Activated CD8-positive, alpha-beta memory T cell treated with anti-CD3 and anti-CD28 coated beads for 48 hours (primary cell): ENCODE measurements at places on chromosomes 4 and X.

DNA sequence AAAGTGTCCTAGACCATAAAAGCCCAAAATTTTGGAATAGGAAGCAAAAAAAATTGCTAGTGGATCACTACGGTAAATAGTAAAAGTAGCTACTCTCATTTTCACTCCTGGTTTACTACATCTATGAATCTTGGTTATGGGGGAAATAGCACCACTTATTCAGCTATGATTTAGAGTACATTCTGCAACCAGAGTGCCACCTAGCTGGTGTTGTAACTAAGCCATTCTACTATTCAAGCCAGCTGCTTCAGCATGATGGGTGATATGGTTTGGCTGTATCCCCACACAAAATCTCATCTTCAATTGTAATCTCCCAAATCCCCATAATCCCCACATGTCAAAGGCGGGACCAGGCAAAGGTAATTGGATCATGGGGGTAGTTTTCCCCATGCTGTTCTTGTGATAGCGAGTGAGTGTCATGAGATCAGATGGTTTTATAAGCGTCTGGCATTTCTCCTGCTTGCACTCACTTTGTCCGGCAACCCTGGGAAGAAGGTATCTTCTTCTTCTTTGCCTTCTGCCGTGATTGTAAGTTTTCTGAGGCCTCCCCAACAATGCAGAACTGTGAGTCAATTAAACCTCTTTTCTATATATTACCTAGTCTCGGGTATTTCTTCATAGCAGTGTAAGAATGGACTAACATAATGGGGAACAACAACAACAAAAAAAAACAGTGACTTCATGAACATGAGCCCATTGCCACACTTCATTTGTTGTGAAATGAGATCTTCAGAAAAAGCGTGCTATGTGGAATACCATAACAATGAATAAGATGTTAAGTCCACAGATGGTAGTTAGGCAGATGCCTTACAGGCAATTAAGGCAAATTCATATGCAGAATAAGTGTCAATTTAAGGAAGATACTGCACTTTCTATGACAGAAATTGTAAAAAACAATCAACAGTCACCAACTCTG lies 280.1 kb downstream of the PABPC4L start:
- DNase-seq: no peak

DNA sequence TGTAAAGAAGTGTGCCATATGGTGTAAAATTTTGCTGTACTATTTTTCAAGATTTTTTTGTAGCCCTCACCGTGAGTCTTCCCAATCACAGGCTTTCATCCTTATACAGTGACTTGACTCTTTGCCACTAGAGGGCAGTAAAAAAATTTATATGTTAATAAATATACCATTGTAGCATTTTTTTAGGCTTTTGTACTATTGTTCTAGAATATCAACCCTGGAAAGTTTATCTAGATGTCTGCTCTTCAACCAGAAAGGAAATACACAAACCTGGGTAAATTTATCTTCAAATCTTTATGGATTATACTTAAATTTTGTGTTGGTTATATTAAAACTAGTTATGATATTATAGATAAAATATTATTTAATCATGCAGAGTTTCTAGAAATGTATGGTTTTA lies 235.3 kb downstream of the TENM3 start:
- DNase-seq: no peak

- no peak for DNase-seq
These were observed 4.2 kb upstream of the AKAP17A start for GRCh38 chrX:1587161-1587560.

- no peak for DNase-seq
These were observed 178.9 kb downstream of the MGST2 start for GRCh38 chr4:139844459-139845036.

DNA sequence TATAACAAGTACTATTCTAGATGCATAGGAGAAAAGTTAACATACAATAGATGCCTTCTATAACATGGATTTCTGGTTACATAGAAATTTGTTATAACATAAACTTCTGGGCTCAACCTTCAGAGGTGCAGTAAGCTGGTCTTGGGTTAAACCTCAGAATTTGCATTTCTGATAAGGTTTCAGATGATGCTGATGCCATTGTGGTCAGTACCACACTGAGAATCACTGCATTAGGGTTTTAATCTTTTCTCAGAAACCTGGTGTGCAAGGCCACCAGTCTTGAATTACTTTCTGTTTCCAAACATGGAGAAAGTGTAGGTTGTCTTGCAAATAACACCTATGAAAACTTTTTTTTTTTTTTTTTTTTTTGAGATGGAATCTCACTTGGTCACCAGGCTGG lies 146.2 kb downstream of the SPOCK3 start:
- no peak for DNase-seq

DNA sequence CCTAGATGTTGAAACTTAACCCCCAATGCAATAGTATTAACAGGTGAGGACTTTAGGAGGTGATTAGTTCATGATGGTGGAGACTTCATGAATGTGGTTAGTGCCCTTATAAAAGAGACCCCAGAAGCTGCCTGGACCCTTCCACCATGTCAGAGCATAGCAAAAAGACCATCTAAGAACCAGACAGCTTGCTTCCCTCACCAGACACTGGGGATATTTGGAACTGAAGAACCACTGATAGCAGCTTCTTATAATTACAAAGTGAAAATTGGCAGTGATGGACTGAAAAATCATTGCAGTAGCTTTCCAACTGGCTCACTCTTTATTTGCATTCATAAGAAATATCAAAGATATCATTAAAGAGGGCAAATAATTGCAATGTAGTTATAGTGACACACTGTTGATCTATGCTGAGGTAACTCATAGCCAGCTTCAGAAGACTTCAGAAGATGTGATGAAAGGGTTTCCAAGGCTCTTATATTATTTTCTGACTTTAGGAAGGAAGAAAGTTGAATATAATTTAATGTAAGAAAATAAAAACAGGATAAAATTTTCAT lies 5.8 kb downstream of the RASSF6 start:
- DNase-seq: no peak

DNA sequence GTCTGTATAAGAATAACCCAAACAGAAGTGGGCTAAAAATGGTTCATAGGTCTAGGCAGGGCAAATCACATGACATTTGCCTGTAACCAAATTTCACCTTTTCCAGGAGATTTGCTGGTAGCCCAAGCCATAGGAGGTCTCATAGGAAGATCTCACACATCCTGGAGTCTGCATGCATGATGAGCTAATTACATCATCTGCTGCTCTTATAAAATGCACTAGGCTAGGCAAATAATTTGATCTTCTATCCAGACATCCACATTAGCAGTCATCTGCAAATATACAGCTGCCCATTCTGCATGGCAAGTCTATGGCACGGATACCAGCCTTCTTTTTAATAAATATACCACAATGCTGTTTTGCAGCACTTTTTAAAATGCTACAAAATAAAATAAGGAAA lies 87.2 kb downstream of the MAPK10 start:
- no peak for DNase-seq

DNA sequence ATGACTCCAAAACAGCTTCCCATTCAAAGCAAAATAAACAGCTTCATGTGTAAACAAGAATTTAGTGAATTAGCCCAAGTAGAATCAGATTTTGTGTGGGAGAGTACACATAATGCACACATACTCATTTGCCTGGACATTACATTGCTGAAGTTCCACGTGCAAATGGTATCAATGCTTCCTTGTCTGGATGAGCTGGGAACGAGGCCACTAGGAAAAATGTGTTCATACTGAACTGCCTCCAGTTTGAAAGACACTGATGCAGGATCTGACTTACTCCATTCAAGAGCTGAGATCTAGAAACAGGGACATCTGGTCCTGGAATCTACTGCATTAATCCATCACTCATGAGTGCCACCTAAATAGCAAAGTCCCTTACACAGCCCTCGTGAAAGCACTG lies 228.0 kb downstream of the APBB2 start:
- DNase-seq: no peak
